ENCODE measurements at places on chromosomes 2 and 18. TPM values are rescaled to one million over a fixed set of nuclear protein-coding genes. Genes with fewer than 3 reads are reported as not detected.

The HJURP gene
- 1.2 TPM for total RNA-seq

The COQ10B gene
- 21.5 TPM for total RNA-seq

The ATP6V1B1 gene
- 72.5 TPM for total RNA-seq

- no peak for DNase-seq
Observed at GRCh38 chr2:200050921-200051610, 95.7 kb downstream of the MAIP1 start.

DNA sequence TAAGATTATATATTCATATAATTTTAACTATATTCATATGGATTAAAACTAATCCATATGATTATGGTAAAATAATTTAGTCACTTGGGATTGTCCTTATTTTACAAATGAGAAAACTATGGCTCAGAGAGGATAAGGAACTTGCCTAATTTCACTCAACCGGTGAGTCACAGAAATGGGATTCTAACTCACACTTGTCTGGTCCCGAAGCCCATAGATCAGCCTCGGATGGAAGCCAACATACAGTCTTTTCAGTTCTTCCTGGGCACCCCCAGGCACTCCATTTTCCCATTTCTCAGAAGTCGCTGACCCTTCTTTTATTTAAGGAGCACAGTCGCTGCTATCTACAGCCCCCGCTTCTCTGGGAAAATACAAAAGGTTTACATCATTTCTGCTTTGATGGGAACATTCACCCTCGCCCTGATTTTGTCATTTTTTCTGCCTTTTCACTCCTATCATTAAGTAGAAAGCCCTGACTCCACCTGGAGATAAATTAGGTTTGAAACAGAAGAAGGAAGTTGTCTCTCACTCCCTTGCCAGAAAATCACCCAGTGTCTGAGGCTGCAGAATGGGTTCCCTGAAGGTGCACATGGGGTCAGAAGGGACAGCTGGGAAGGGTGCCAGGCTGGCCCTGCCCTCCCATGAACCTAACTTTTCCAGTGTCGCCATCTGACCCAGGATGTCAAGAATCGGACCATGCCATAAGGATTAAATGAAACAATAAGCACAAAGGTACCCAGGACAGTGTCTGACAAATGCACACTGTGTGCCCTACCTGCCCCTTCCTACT is 36.6 kb downstream of the CYP1B1 start:
- DNase-seq, result no peak

DNA sequence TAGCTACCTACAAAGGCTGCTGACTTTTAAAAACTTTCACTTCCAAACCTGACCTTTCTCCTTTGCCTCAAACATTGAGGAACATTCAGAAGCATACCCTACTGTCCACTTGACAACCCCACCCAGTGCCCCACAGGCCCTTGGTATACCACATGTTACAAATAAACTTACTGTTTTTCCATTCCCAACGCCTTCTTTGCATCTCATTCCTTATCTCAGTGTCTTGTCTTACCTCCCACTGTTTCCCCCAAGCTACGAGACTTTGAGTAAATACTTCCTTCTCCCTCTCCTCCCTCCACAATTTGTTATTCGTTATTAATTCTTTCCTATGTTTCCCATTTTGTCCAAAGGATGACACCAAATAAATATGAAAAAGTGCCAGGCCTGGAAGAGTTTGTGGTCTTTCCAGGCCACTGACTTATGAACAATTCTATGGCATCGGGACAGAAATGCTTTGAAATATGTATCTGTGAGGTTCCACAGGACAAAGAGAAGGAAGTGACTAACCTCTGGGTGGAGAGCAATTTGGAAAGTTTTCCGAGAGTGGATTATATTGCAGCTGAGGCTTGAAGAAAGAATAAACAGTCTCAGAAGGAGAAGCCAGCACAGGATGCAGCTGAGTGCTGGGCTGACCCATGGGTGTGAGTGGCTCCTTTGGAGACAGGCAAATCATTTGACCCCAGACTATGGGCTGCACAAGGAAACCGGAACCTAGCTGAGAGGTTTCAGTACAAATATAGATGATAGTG is 409.0 kb downstream of the LPIN1 start:
- DNase-seq, result peak; percentile 60

- DNase-seq, result no peak
Observed at GRCh38 chr2:217166241-217166850, 306.5 kb upstream of the TNP1 start.

DNA sequence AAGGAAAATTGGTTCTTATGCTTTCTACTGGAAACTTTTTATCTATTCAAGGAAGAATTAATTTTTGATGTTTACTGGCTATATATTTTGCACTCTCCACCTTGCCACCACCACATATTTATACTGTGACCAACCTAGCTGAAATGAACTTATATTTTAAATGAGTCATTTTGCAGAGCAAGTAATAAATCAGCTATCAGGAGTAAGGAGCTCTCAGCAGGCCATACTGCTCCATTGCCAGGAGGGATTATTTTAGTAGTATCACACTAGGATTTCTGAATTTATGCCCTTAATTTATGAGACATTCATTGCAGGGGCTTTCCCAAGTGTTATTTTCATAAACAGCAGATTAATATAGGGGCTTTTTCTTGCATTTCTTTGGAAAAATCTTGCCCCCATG is 125.8 kb upstream of the CYP1B1 start:
- no peak for DNase-seq
